ENCODE measurements at places on chromosomes 16 and 17. TPM values are rescaled to one million over a fixed set of nuclear protein-coding genes. Genes with fewer than 3 reads are reported as not detected.

DNA sequence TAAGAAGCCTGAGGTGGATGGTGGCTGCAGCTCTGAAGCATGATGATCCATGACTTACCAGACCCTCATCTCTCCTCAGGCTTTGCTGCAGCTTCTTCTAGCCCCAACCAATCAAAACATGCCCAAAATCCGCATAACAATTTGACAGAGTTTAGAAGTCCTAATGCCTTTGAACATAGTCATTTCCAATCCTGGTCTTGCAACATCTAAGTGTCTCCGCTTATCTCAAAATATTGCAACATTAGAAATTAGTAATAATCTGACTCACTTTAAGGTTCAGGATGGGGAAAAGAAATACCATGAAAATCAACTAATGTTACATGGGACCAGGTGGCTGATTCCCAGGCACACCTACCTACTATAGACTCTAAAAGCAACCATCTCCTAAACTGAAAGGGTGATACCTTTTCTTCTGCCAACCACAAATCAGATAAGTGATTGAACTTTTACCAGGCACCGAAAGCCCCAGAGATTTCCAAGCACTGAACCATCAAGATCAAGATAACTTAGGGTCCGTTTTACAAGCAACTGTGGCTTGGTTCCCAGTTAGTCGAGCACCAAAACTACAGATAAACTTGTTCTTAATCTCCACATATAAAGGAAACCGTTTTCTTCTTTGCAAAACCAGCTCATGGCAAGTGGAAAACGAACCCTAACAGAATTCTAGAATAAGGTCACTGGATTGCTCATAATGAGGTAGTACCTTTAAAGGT lies 14.0 kb downstream of the ERN1 start:
- DNase-seq = no peak

- no peak for DNase-seq
Observed at GRCh38 chr16:49581630-49582298, 208.2 kb downstream of the C16orf78 start.

DNA sequence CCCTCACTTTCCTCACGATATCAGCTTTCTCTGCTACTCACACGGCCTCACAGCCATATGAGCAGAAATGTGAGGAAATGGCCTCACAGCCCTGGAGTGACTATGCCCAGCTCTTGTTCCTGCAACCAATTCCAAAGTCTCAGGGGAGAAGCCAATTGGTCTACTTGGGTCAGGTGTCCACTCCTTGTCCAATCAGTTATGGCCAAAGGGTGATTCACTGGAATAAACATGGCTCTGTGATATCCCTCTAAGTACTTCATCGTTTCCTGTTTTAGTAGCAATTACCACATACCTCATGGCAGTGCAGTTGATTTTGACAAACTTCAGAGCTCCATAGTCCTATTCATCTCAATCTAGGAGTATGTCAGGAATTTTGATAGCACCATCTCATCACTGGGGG lies 195.4 kb downstream of the KATNIP start:
- DNase-seq = no peak

- DNase-seq = no peak
Observed at GRCh38 chr16:82236875-82237274, 66.9 kb upstream of the MPHOSPH6 start.

GRCh38 chr17:82015311-82015971 lies 7.2 kb downstream of the CENPX start:
- DNase-seq = no peak

- no peak for DNase-seq
Observed at GRCh38 chr16:19559242-19559910, 3.9 kb downstream of the VPS35L start.

- DNase-seq = no peak
Observed at GRCh38 chr16:88460496-88461330, 7.6 kb downstream of the ZFPM1 start.

- DNase-seq = peak; percentile 58
Observed at GRCh38 chr17:59963738-59964481, 630 bp downstream of the RNFT1 start.

DNA sequence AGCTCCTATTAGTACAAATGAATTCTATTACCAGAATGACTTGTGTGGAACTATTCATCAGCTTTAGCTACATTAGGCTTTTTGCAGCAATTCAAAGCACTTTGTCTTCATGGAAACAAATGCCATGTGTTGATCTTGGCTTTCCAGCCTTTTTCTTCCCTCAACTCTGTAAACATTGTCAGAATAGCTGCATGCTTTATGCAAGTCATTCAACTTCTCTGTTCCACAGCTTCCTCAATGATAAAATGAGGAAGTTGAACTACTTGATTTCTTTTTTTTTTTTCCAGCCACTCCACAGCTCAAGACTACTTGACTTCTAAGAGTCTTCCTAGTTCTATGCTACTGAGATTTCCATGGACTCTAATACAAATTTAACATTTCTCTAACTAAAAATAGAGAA lies 41.1 kb downstream of the KIAA0753 start:
- DNase-seq = no peak

- DNase-seq = no peak
Observed at GRCh38 chr16:83068686-83069085, 441.9 kb downstream of the CDH13 start.

- DNase-seq = no peak
Observed at GRCh38 chr16:10646581-10647263, 48.0 kb downstream of the TEKT5 start.

GRCh38 chr16:87963400-87963799 lies 12.2 kb downstream of the BANP start:
- DNase-seq = no peak

DNA sequence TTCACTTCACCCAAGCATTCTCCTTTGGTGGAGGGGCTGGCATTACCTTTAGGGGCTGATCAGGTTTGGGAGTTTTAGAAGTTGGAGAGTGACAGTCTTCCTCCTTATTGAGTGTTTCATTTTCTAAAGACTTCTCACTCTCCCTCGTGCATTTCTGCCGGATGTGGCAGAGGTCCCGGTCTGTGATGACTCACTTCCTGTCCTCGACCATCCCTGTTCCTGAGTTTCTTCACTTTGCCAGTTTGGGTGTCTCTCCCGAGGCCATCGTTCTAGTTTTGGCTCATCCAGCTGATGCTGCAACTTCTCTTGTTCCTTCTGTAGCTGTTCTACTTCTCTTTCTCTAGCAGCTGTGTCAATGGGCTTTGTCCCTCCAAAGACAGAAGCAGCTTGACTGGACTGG lies 104.3 kb downstream of the PHKB start:
- peak; percentile 65 for DNase-seq

DNA sequence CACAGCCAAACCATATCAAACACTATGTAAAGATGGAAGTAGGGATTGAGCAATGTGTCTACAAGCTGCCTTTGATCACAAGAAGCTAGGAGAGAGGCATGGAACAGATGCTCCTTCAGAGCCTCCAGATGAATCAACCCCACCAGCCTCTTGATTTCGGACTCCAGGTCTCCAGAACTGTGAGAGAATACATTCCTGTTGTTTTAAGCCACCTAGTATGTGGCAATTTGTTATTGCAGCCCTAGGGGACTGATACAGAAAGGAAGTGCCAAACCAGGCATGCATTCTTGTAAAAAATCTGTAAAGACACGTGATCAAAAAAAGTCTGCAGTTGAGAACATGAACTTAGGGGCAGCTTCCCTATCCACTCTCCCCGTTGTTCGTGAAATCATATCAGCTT lies 91.1 kb downstream of the C17orf67 start:
- DNase-seq = no peak

GRCh38 chr16:23514381-23515152 lies 4.3 kb upstream of the GGA2 start:
- DNase-seq = no peak

DNA sequence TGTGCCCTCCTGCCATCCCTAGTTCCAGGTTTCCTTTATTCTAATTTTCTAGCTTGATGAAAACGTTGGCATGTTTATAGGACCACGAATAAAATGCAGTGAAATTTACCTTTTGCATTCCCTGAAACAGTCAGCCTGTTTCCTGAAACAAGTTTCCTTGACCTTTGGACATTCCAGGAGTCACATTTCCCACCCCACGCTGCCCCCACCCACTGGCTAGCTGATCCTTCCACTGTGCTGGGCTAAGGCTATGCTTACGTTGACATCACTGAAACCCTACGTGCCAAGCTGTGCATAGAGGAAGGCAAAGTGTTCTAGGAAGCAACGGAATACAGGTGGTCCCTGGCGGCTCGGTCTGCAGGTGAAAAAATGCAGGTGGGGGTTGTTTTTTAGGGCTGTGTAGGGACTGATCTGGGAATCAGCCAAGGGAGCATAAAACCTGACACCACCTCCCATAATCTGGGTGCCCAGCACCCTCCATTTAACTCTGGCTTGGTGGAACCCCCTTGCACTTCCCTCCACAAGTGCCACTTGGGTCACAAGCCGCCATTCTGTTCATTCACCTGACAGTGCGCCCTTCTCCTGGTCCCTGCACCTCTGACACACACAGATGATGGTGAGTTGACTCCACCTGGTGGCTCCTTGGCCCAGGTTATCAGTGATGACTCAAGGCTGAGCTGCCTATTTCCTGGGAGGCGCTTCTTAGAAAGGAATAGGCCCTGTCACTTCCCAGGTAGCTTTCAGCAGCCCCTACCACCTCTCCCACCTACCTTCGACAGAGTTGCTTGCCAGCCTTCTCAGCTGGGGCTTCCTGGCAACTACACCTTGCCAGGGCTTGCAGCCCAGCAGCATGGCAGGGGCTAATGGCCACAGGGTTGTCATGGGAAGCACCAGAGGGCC lies 83.7 kb downstream of the N4BP1 start:
- no peak for DNase-seq

- no peak for DNase-seq
Observed at GRCh38 chr16:49724774-49725173, 131.1 kb downstream of the ZNF423 start.

Gene TBCD
- total RNA-seq = 59.8 TPM

Gene SEZ6L2
- total RNA-seq = 1.8 TPM

Gene RASD1
- total RNA-seq = 35.3 TPM

Gene SPECC1
- 14.2 TPM for total RNA-seq

Gene KRT24
- not detected for total RNA-seq

Gene CPNE2
- total RNA-seq = 16.1 TPM

Gene GP2
- not detected for total RNA-seq

Gene IRX5
- total RNA-seq = 0.27 TPM

Gene RCVRN
- not detected for total RNA-seq

Data from left cardiac atrium (tissue), 4 donors.